Stimulated activated CD8-positive, alpha-beta memory T cell treated with anti-CD3 and anti-CD28 coated beads, Interleukin-4, amount 100 ng/mL, for 4 hours (primary cell): ENCODE measurements at places on chromosomes 1 and 21.
A peak's percentile ranks its signal among the peaks of the same experiment; 100 is the strongest.

GRCh38 chr1:71843012-71843411, 439.3 kb downstream of the NEGR1 start:
- DNase-seq: no peak

- DNase-seq: no peak
These were observed 44.2 kb upstream of the ETS2 start for GRCh38 chr21:38761531-38761930.

DNA sequence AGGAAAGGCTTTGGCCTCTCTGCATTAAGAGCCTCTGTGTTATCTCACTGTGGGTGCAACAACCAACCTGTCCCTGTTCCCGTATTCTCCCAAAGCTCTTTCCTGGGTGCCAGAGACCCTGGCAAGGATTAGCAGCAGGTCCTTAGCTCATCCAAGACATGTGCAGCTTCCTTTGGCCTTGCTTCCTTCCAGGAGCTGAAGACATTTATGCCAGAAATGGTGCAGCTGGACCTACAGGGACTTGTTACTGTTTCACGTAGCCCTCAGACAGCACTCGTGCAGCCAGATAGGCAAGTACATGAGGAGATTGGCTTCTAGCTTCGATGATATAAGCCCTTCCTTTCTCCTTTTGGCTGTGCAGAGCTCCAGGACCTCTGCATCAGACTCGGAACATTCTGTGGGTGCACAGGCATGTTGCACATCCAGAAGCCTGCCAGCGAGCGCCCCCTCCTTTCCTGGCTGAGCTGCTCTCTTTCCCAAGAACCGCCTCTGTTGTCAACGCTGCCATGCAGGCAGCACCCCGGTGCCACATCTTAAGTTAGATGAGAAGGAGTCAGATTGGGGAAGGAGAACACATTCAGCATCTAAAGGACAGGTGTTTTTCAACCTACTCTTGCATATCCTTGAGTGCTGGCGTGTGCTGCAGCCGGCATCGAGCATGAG, 284.5 kb upstream of the PLXNA2 start:
- DNase-seq: no peak

DNA sequence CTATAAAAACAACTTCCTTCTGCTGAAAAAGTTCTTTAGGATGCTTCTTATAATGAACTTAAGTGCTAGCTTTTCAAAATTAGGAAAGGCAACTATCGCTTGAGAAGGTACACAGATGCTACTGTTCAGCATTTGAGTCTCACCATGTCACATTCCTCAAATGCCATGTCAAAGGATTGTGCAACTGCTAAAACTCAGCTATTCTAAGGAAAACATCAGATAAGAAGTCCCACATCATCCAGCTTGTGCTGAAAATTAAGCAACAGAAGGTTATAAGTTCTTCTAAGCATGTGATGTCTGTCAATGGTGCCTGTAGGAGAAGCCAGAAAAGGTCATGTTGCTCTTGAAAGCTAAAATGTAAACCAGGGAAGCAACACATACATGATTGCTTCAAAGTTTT, 36.5 kb downstream of the MCOLN2 start:
- DNase-seq: no peak

DNA sequence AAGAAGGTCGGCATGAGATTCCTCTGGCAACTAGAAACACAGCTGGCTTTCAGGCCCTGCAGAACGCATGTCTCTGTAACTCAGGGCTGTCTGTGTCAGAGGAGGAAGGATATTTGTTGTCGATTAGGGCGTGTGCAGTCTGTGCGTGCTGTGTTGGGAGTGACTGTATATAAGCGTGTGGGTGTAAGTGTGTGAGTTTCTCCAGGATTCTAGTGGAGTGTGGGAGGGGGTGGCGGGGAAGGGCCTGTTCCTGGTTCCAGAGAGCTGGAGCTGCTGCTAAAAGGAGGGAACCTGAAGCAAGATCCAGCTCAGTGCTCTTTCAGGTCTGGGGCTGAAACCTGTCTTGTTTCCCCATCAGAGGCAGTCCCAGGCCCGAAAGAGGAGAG, 74.3 kb downstream of the SLC16A1 start:
- DNase-seq: no peak

GRCh38 chr1:39333296-39333695, 128.8 kb downstream of the MACF1 start:
- no peak for DNase-seq

GRCh38 chr1:234941321-234942011, 187.2 kb downstream of the TOMM20 start:
- no peak for DNase-seq

DNA sequence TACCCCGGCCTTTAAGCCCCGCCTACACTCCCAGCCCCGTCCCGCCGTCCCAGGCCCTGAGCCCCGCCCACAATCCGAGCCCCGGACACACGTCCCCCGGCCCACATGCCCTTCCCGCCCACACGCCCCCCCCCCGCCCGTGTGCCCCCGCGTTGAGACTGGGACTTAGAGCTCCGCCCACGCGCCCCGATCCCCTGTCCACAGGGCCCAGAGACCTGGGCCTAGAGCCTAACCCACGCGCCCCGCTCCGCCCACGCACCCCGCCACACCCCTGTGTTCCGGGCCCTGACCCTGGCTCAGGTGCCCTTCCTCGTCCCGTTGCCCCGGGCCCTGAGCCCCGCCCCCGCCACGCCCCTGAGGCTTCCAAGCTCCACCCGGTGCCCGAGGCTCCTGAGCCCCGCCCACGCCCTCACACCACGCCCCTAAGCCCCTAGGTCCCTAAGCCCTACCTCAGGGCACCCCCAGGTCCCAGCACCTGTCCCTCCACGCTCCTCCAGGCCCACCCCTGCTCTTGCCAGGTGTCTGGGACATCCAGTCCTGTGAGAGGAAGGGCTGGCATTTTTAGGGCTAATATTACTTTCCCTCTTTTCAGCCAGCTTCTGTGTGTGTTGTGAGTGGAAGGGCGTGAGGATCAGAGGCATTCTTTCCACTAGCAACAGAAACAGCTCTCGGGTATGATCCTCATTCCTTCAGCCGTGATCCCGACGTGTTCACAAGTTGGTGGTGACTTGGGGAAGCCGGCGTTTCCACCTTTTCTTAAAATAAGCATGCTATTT, 552 bp upstream of the GPR157 start:
- peak; percentile 72 for DNase-seq

DNA sequence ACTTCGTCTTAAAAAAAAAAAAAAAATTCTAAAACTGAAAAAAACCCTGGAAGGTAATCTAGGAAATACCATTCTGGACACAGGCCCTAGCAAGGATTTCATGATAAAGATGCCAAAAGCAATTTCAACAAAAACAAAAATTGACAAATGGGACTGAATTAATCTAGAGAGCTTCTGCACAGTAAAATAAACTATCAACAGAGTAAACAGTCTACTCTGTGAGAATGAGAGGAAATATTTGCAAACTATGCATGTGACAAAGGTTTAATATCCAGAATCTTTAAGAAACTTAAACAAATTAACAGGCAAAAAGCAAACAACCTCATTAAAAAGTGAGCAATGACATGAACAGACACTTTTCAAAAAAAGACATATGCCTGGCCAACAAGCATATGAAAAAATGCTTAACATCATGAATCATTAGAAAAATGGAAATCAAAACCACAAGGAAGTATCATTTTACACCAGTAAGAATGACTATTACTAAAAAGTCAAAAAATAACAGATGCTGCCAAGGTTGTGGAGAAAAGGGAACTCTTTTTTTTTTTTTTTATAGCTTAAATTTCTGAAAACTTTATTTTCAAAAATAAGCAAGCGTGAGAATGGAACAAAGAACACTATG, 29.4 kb upstream of the RNPC3 start:
- no peak for DNase-seq
